B cell (primary cell): ENCODE measurements at places on chromosomes 4 and X.

DNA sequence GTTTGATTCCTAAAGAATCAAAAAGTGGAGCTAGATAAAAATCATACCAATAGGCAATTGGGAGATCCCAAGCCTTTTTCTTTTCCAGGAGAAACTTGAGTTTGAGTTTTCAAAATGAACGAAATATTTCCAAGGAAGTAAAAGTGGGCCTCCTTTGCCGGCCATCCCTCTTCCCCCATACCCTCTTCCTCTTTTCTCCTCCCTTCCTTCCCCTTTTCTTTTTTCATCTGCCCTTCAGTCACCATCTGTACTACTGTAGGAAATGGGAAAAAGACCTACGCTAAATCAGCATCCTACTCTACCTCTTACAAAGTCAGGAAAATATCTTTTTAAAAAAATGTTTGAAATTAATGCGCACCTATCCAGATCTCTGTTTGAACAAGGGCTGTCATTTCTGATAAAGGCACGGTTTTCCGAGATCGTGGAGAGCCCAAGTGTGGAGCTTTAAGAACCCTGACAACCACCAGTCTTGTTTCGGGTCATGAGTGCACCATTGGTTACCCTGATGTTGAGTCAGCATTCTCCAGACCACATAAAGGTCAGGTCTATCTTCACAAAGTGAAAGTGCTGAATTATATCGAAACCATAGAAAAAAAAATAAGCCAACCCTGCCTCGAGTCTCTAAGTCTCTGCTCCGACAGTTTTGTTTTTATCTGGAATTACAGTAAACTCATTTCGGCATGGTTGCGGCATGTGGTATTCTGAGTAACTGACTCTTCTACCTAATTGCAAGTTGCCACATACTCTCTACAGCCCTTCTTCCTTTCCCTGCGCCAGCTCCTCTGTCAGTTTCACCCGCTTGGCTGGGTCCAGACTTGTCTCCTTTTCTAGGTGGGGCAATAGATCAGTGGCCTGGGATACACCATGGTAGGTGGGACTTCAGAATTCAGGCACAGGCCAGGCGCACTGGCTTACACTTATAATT is 140.2 kb upstream of the KLF3 start:
- H3K4me3 ChIP-seq: peak overlapping the region; percentile 15
- peaks cover 6% of the 10 kb centered on the region for H3K4me1 ChIP-seq
- no peak overlapping the region for H3K27ac ChIP-seq
- H3K27me3 ChIP-seq: peaks cover 4% of the 10 kb centered on the region

DNA sequence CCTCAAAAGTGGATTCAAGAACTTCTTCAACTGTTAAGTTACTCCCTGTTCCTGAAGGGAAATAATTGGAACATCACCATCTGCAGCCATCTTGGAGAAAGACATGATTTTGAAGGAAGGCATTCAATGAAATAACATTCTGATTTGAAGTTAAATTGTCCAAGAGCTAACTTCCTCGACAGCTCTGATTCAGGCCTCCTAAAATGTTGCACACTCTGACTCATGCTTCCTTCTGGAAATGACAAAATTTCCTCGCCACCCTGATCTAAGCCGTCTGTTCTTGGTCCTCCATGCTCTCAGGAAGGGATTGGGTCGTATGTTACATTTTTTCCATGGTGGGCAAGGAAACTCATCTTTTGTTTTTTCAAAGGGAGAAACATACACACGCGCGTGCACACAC is 496.9 kb upstream of the DIPK2B start:
- no peak overlapping the region for H3K4me3 ChIP-seq
- H3K36me3 ChIP-seq: no peaks in the 10 kb centered on the region
- H3K4me1 ChIP-seq: no peaks in the 10 kb centered on the region
- no peak for DNase-seq
- no peak overlapping the region for H3K27ac ChIP-seq
- no peaks in the 10 kb centered on the region for H3K27me3 ChIP-seq

DNA sequence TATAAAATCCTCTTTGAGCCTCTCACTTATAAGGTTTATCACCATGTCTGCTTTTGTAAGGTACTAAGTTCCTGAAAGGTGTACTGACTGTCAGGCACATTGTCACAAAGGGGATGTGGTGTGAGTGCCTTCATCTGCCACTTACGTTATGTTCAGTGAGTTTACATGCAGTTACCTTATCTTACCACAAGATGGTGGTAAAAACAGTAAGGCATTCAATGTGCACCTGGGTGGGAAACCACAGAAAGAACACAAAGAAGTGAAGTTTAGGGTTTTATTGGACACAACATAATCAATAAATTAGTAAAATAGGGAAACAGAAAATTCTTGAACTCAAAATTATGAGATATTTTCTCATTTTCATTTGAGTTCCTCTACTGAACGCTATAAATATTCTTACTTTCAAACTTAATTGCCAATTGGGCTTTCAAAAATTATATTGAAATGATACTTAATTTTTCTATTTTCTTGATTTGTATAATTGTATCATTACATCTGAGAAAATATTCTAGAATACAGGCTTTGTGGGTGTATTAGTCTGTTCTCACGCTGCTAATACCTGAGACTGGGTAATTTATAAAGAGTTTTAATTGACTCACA is 650.8 kb downstream of the PCDH7 start:
- peak; percentile 22 for DNase-seq
- H3K36me3 ChIP-seq: no peaks in the 10 kb centered on the region
- H3K27me3 ChIP-seq: no peaks in the 10 kb centered on the region

- H3K27me3 ChIP-seq: no peaks in the 10 kb centered on the region
- DNase-seq: peak; percentile 63
- H3K4me1 ChIP-seq: peaks cover 26% of the 10 kb centered on the region
- H3K36me3 ChIP-seq: no peaks in the 10 kb centered on the region
- no peak overlapping the region for H3K4me3 ChIP-seq
Measured at GRCh38 chr4:681736-682451, 7.1 kb downstream of the SLC49A3 start.

- no peaks in the 10 kb centered on the region for H3K27me3 ChIP-seq
- H3K4me1 ChIP-seq: no peaks in the 10 kb centered on the region
- H3K4me3 ChIP-seq: no peak overlapping the region
- no peak for DNase-seq
Measured at GRCh38 chr4:107318078-107318477, 282.0 kb upstream of the DKK2 start.
